MG63 (cell line): ENCODE measurements at places on chromosomes 16 and 17. TPM values are rescaled to one million over a fixed set of nuclear protein-coding genes. Genes with fewer than 3 reads are reported as not detected.

The LPO gene
- total RNA-seq, result not detected in 2 replicates

DNA sequence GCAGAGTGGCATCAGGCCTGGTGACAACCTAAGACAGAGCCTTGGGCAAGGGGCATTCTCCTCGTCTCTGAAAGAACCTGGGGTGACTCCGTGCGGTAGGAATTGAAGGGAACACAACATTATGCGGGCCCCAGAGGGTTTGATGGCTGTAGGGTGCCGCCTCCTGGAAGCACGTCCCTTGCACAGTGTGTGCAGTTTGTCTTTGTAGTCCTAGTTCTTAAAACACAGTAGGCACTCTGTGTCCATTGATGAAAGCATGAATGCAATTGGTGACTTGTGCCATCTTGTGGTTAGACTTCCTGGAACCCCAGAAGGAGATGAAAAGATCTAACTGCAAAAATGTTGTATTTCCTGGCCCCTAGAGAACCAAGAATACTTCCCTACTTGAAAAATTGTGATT is 279.8 kb downstream of the UTP18 start:
- no peak for DNase-seq

GRCh38 chr16:15988268-15989013 is 39.0 kb downstream of the ABCC1 start:
- DNase-seq, result no peak

- no peak for DNase-seq
Measured at GRCh38 chr16:83205896-83206295, 579.1 kb downstream of the CDH13 start.

DNA sequence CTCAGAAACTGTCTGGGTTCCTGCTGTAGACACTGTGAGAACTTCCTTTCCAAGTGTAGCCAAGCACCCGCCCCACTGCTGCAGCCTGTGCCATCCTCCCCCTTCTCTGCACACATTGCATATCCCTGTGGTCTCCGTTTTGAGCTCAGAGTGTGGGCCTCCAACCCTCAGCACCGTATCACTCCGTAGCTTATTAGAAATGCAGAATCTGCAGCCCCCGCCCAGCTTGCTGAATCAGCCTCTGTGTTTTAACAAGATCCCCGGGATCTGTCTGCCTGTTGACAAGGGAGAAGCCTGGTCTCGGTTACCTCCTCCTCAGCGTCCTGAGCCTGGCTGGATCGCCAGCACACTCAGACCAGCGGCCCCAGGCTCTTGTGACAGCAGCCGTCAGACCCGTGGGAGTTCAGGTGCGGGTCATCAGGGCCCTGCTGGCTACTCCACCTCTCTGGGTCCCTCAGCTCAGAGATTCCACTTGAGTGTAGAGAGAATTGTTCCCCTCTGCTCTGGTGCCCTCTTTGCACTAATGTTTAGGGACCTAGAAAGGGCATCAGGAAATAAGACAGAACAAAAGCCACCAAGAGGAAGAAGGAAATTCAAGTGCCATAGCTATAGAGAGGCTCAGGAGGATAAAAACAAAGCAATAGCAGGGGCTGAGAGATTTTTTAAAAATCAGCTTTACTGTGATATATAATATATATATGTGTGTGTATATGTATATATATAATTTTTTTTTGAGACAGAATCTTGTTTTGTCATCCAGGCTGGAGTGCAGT is 92.3 kb downstream of the PITPNC1 start:
- DNase-seq, result no peak

DNA sequence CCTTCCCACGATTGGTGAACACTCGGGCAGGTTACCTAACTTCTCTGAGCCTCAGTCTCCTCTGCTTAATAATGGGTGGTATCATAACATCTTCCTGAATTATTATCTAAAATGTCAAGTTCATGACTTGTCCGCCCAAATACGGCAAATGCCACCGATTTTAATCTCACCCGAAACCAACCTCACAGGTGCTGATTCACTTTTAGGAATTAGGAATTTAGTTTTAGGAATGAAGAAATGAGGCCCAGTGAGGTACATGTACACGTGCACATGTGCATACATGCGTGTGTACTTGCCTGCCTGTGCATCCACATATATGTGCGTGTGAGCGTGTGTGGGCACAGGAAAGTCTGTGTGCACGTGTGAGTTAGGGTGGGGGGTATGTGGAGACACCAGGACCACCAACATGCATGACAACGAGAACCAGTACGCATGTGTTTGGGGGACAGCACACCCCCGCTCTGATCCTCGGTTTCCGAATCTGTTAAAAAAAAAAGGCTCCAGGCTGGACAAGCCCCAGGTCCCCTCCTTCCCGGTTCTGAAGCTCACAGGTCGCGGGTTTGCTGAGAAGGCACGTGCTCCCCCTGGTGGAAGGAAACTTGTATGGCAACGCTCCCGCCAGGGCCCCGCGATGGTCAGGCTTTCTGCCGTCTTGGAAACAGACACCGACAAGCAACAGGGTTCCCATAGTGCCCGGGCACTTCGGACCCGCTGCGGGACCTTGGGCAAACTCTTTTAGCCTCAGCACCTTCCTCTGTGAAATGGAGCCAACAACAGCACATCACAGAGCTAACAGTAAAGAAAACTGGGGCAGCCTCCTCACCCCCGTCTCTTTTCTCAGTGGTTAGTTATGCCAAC is 219.2 kb downstream of the RBFOX3 start:
- DNase-seq, result peak; percentile 59

DNA sequence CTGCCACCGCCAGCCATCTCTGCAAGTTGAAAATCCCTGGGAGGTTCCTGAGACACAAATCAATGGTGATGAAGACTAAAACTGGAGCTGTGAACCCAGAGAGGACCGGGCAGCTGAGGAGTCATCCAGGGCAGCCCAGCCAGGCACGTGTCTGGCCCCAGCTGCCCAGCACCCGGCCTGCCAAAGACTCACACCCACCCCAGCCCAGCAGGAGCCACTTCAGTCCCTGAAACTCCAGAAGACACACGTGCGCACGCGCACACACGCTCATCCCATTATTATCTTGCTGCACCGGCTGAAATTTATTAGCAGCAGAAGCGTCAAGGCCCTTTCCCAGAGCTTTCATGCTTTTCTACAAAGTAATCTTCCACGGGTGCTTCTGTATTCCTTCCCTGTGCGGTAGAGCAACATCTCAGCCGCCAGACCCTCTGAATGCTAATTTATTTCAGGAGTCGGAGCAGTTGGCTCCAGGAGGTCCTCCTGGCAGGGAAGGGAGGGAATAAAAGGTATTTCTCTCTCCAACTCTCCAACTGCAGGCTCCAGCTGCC is 59.8 kb upstream of the RBFOX3 start:
- peak; percentile 65 for DNase-seq

The WNT9B gene
- total RNA-seq, result not detected in 2 replicates

GRCh38 chr17:47277921-47278320 is 24.3 kb downstream of the ITGB3 start:
- no peak for DNase-seq

DNA sequence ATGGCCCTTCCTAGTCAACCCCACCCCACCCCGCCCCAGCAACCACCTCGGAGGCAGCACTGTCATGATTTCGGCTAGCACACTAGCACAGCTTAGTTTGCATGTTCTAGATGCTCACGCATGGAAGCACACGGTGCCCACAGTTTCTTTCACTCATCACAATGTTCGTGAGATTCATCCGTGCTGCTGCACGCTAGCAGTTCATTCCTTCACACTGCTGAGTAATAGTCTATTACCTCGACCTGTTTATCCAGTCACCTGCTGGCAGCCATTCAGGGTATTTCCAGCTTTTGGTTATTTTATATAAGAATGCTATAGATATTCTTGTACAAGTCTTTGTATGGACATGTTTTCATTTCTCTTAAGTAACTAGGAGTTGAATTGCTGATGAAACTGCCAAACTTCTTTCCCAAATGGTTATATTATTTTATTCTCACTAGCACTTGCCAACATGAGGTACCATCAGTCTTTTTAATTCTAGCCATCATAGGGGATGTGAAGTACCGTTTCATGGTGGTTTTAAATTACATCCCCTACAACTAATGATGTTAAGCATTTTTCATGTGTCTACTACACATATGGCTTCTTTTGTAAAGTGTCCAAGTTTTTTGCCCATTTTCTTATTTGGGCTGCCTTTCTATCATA is 75.7 kb downstream of the CYTH1 start:
- no peak for DNase-seq

The SHISA6 gene
- total RNA-seq, result not detected in 2 replicates

The SLC38A8 gene
- total RNA-seq, result not detected in 2 replicates

The CLEC16A gene
- 6.2 and 11.5 TPM in 2 replicates for total RNA-seq

DNA sequence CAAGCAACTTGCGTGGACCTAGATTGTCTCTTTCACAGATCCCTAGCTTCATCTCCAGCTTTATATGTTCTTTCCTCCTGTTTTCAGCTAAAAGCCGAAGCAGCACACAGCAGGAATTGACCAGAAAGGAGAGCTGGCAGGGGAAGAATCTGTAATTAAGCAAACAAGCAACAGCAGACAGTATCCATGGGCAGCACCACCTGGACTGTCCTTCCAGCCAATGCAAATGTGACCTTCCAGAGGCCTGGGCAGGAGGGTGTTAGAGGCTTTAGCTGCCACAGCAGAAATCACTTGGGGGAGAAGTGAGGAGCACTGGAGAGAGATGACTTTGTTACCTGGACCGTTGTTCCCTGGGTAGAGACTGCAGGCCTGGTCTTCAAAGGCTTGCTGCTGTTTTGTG is 427.6 kb upstream of the GOT2 start:
- no peak for DNase-seq
